ENCODE measurements at places on chromosomes 12 and 14.
A peak's percentile ranks its signal among the peaks of the same experiment; 100 is the strongest.

GRCh38 chr14:76761136-76761959, at the start of gene VASH1:
TSS of gene VASH1 (plus strand) at chr14:76761468. CDS start at chr14:76762822, 1,354 bp downstream.
- peak; percentile 79 for DNase-seq

- DNase-seq: no peak
Measured at GRCh38 chr12:72995616-72996015, 723.4 kb downstream of the TRHDE start.

- DNase-seq: no peak
Measured at GRCh38 chr12:71315328-71315985, 124.1 kb upstream of the LGR5 start.

GRCh38 chr14:94545131-94545841, 16.0 kb upstream of the SERPINA4 start:
- DNase-seq: no peak

GRCh38 chr12:46005151-46005797, 14.9 kb upstream of the SCAF11 start:
- DNase-seq: peak; percentile 15

DNA sequence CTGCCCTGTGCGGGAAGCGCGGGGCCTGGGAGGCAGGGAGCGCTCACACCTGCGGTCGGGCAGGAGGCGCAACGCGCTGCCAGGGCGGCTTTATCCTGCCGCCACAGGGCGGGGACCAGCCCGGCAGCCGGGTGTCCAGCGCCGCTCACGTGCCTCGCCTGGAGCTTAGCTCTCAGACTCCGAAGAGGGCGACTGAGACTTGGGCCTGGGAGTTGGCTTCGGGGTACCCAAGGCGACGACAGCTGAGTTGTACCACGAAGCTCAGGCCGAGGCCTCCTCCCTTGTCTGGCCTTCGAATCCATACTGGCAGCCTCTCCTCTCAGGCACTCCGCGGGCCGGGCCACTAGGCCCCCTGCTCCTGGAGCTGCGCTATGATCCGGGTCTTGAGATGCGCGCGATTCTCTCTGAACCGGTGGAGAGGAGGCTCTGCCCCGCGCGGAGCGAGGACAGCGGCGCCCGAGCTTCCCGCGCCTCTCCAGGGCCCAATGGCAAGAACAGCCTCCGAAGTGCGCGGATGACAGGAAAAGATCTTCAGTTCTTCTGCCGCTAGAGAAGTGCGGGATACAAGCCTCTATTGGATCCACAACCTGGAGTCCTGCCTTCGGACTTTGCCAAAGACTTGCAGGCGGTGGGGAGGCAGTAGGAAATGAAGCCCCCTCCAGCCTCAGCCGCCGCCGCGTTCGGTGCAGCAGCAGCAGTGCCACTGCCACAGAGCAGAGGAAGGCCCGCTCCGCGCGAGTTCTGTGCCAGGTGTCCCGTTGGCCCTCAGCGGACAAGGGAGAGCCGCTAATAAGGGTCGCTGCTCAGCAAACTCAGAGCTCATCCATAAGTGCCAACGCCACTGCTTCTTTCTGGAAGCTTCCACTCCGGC, 6.8 kb downstream of the SIX1 start:
- DNase-seq: no peak

- no peak for DNase-seq
Measured at GRCh38 chr14:102930138-102930752, 7.8 kb downstream of the AMN start.
